ENCODE measurements at places on chromosomes 5 and 9.

GRCh38 chr5:155978850-155979249 is 348.1 kb upstream of the SGCD start:
- no peak for DNase-seq

- DNase-seq = no peak
Observed at GRCh38 chr5:35990941-35991611, at the start of gene UGT3A1. TSS of gene UGT3A1 (minus strand) at chr5:35991390. CDS start at chr5:35991240, 150 bp downstream.

GRCh38 chr5:204966-205670 is 12.8 kb downstream of the CCDC127 start:
- no peak for DNase-seq

GRCh38 chr9:6199596-6199995 is 16.0 kb upstream of the IL33 start:
- no peak for DNase-seq

DNA sequence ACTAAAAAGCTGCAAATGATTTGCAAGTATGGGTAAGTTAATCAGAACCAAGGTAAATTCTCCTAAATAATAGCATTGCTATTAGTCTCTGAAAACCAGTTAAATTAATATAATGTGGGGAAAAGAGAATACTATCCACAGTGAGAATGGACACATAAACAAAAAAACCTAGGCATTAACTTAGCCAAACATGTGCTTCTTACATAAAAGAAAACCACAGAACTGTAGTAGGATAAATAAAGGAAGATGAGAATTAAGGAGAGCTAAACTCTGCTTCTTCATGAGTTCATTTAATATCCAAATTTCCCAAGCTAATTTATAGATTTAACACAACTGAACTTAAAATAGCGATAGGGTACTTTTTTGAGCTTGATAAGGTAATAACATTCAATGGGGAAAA is 31.8 kb downstream of the ABCA1 start:
- no peak for DNase-seq

DNA sequence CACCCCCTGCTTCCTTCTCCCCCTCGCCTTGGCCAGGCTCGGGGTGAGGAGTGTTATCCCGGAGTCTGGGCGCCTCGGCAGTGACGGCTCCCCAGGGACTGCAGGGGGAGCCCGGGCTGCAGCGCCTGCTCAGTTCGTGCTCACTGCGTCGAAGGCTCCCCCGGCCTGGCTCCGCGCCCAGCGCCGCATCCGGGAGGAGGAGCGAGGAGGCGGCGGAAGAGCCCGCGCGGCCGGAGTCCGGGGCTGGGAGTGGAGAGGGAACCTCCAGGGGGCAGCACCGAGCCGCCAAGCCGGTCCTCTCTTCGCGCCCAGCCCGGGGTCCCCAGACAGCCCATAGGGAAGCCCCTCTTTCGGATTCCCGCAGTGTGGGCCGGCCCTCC is 1.3 kb upstream of the EGR1 start:
- peak; percentile 84 for DNase-seq

DNA sequence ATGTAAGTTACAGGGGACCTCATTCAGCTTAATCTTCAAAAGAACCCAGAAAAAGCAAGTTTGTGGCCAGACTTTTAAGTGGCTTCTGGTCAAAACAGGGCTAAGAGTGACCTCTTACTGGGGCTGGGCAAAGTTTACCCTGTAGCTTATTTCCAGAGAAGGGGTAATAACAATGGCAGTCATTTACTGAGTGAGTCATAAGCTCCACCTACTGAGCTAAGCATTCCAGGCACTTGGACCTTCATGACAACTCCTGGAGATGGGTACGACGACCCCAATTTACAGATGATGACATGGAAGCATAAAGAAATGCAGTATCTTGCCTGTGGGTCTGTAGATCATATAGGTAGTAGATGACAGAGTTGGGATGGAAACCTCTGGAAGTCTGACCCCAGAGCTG is 4.7 kb upstream of the GPR151 start:
- DNase-seq = no peak

GRCh38 chr5:121658221-121658620 is 193.5 kb upstream of the FTMT start:
- DNase-seq = no peak
